ENCODE measurements at places on chromosomes 3 and 15.

DNA sequence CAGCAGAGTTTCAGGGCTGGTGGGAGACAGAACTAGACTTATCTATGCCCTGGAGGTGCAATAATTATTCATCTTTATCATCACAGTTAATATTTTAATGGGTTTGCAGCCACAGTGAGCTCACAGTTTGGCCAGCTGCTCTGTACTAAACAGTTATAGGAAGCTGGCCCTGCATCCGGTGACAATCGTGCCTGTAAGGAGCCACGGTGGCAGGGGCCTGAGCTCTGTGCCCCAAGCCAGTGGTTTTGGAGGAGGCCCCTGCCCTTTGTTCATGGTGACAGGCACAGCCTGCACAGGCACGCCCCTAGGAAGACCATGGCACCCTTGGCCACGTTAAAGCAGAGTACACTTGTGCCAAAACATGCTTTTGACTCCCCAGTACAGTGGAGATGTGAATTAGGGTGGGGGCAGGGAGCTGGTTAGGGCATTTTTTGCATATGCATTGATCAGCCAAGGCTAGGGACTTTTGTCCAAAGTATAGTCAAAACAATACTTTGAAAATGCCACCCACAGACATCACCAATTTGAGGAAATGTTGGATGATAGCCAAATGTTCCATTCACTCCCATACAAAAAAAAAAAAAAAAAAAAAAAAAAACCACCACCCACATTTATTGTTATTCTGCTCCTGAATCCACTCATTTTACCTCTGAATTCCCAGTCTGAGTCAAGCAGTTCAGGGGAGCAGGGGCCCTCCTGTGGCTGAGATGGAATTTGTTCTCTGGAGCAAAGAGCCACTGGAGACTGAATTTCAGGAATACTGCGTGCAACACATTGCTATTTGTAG, 3.4 kb upstream of the RFTN1 start:
- DNase-seq, result no peak

GRCh38 chr3:171755656-171756055, 54.6 kb downstream of the PLD1 start:
- DNase-seq, result no peak

DNA sequence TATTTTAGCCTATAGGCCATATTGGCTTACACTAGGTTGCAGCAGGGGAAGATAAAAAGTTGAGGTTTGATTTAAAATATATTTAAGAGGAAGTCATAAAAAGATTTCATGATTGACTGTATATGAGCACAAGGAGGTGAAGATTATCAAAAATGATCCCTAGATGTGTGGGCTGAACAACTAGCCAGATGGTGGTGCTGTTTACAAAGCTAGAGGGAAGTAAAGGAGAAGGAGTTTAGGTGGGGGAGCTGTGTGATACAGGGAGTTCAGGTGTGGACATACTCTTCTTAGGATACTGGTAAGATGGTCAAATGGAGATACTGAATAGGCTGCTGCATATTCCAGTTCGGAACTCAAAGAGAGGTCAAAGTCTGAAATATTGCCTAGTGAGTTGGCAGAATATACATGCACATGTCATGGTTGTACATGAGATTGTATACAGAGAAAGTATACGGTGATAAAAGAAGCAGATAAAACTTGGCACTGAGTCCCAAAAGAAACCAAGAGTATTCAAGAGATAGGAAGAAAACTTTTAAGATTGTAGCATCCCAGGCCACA, 727.8 kb downstream of the NLGN1 start:
- no peak for DNase-seq

GRCh38 chr3:12395349-12396012, 88.8 kb upstream of the TSEN2 start:
- no peak for DNase-seq

DNA sequence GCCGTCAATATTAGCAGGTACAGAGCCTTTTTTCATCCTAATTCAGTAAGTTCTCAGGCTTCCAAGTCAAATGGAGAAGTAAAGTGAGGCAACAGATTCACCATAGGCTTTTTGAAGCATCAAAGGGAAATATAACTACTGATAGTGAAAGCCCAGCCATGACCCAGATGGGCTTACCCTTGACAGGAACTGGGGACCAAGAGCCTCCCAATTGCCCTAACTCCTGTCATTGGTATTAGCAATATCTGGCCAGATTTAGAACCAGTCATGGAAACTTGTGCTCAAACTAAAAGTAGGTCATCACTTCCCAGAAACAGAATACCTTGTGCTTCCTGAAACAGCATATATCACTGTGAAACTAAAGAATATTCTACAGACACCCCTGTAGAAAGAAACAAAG, 33.0 kb downstream of the NME9 start:
- no peak for DNase-seq

GRCh38 chr15:70586241-70586640, 177.1 kb downstream of the UACA start:
- no peak for DNase-seq

All from central memory CD4-positive, alpha-beta T cell (primary cell).